ENCODE measurements at places on chromosomes 5 and 9.

GRCh38 chr5:155952486-155953089 lies 374.4 kb upstream of the SGCD start:
- DNase-seq: no peak
- H3K27me3 ChIP-seq: no peaks in the 10 kb centered on the region
- H3K4me1 ChIP-seq: peaks cover 2% of the 10 kb centered on the region
- H3K4me3 ChIP-seq: no peak overlapping the region
- H3K27ac ChIP-seq: no peak overlapping the region

DNA sequence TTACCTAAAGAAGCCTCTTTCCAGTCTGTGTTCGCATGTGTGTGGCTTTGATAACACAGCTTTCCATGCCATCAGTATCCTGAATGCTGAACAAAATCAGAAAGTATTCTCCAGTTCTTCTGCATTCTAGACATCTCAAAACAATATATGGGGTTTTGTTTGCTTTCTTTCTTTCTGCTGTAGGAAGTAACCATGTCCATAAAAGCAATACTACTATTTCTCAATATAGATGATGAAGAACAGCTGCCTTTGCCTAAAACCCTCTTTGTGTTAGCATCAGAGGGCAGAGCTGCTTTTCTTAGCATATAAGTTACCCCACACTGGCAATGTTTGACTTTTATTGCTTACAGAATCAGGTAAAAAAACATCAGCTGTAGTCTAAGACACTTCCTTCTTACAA lies 963.6 kb downstream of the CDH12 start:
- no peaks in the 10 kb centered on the region for H3K27me3 ChIP-seq
- H3K4me1 ChIP-seq: no peaks in the 10 kb centered on the region
- no peak for DNase-seq
- H3K4me3 ChIP-seq: no peak overlapping the region

DNA sequence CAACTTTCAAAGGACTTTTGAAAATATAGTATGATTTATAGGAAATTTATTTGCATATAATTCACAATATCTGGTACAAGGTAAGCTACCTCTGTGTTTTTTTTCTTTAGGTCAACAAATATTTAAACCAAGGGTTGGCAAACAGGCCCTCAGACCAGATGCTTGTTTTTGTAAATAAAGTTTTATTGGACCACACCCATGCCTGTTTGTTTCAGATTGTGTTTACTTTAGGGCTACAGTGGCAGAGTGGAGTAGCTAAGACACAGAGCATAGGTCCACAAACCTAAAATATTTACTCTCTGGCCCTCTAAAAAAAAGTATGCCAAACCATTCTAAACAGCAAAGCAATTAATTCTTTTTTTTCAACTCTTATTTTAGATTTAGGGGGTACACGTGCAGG lies 119.7 kb upstream of the CCDC152 start:
- no peak for DNase-seq
- H3K4me3 ChIP-seq: no peak overlapping the region
- H3K36me3 ChIP-seq: no peaks in the 10 kb centered on the region
- H3K27ac ChIP-seq: no peak overlapping the region
- H3K4me1 ChIP-seq: no peaks in the 10 kb centered on the region
- no peaks in the 10 kb centered on the region for H3K27me3 ChIP-seq

DNA sequence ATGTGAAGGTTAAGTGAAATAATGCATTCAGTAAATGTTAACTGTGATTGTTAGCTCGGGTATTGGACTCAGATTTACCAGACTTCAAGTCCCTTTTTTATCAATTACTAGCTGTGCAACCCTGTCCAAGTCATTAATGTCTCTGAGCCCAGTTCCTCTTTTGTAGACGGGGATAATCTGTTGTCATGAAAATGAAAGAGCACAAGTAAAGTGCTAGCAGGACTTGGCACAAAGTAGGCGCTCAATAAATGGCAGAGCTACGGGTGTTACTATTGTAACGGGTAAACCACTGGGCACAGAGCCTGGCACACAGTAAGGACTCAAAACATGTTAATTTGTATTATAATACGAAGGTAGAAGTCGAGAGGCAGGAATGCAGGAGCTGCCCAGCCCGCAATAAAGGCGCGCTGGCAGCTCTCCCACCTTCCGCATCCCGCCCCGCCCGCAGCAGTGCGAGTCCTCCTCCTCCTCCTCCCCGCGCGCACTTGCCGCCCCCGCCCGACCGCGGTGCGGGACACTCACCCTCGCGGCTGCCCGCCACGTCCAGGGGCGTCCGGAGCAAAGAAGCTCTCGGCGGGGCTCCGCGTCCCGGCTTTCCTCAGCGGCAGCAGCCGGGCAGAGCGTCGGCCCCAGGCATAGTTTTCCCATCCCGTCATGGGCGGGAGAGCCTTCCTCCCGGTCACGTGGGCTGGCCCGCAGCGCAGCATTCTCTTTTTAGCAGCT lies at the start of gene C1QTNF2:
Gene C1QTNF2, minus strand, starts transcription at position 637 of the 723 bp plus-strand sequence. CDS start 15,615 bp downstream, outside the sequence.
- H3K4me1 ChIP-seq: no peaks in the 10 kb centered on the region
- peak within 1 kb of the TSS; percentile 55 for H3K27ac ChIP-seq
- H3K36me3 ChIP-seq: no peaks in the 10 kb centered on the region
- H3K4me3 ChIP-seq: peak within 1 kb of the TSS; percentile 49
- peak; percentile 69 for DNase-seq

- H3K27ac ChIP-seq: no peak overlapping the region
- no peaks in the 10 kb centered on the region for H3K27me3 ChIP-seq
- peak; percentile 37 for DNase-seq
- H3K4me1 ChIP-seq: peaks cover 15% of the 10 kb centered on the region
- no peak overlapping the region for H3K4me3 ChIP-seq
- H3K36me3 ChIP-seq: no peaks in the 10 kb centered on the region
Measured at GRCh38 chr9:6781476-6781875, 23.7 kb downstream of the KDM4C start.

DNA sequence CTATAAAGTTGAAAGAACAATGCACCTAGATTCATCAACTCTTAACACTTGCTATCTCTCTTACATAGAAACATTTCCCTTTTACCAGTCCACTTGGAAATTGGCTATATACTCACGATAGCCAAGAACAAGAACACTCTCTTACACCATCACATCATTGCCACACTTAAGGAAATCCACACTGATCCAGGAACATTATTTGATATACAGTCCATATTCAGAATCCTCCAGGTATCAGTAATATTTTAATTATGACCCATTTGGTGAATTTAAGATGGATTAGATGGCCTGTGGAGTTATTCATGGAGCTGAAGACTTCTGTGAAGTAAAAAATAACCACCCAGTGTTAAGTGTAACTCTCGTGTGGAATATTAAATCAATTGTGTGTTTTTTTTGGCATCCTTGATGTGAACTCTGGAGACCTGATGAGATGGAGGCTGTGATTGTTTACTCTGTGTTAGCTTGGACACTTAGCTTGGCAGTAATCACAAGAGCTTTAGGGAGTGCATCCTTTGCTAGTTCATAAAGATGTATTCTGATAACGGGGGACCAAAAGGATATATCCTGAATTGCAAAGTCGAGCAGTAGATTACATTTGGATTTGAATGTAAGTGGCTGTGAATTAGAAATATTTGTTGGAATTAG lies 52.0 kb upstream of the ABL1 start:
- DNase-seq: no peak
- peaks cover 14% of the 10 kb centered on the region for H3K36me3 ChIP-seq
- no peak overlapping the region for H3K4me3 ChIP-seq
- peaks cover 11% of the 10 kb centered on the region for H3K4me1 ChIP-seq

- no peak overlapping the region for H3K4me3 ChIP-seq
- no peaks in the 10 kb centered on the region for H3K36me3 ChIP-seq
- DNase-seq: no peak
- H3K27ac ChIP-seq: no peak overlapping the region
- no peaks in the 10 kb centered on the region for H3K27me3 ChIP-seq
Measured at GRCh38 chr5:135443161-135443960, 3.8 kb downstream of the DCANP1 start.

- no peak for DNase-seq
- H3K4me3 ChIP-seq: no peak overlapping the region
- no peaks in the 10 kb centered on the region for H3K36me3 ChIP-seq
- H3K27ac ChIP-seq: no peak overlapping the region
- H3K27me3 ChIP-seq: no peaks in the 10 kb centered on the region
- no peaks in the 10 kb centered on the region for H3K4me1 ChIP-seq
Measured at GRCh38 chr5:158300256-158300655, 441.3 kb upstream of the CLINT1 start.

GRCh38 chr9:133129001-133129795 lies 8.2 kb upstream of the RALGDS start:
- peaks cover 22% of the 10 kb centered on the region for H3K4me1 ChIP-seq
- no peak overlapping the region for H3K4me3 ChIP-seq
- no peaks in the 10 kb centered on the region for H3K36me3 ChIP-seq
- no peak for DNase-seq

DNA sequence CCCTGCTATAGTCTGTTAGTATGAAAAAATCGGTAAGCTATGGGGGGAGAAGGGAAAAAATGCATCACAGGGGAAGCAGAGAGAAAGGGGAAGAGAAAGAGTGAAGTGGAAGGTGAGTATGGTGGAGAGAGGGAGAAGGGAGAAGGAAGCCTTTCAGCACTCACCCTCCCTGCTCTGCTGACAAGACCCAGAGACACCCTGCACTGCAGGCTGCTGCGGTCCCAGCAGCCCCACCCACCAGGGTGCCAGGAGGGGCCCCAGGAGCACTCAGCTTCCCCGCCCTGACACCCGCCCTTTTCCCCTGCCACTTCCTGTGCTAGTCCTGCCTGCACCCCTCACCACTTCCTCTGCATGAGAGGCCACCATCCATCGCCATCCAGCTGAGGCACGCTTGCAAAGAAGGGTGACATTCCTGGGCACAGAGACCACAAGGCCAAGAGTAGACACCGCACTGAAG lies 12.7 kb downstream of the STK10 start:
- H3K27ac ChIP-seq: no peak overlapping the region
- H3K4me3 ChIP-seq: no peak overlapping the region
- DNase-seq: peak; percentile 68

DNA sequence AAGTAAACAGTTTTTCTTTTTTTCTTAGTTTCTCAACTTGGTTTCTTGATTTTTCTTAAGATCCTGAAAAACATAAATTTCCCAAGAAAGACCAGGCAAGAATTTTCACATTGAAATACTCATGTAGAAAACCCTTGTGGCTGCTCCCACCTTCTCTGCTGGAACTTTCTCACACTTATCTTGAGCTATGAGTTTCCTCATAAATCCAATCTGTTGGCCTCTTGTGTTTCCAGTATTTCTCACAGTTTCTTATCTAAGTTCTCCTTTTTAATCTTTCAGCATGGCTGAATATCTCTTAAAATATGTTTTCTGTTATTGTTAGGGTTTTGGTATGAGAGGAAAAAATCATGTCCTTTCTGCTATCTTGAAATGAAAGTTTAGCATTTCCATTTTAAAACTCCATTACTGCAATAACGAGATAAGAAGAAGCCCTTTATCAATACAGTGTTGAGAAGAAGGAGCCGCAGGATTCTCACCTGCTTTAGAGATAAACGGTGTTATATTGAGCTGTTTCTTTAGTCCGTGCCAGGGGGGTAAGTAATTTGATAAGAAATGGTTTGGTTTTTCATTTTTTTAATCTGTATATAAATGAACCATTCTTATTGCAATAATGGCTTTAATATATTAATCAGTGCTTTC lies 89.3 kb downstream of the ALDH1A1 start:
- H3K4me1 ChIP-seq: peaks cover 2% of the 10 kb centered on the region
- H3K27ac ChIP-seq: no peak overlapping the region
- DNase-seq: no peak
- no peaks in the 10 kb centered on the region for H3K36me3 ChIP-seq
- no peak overlapping the region for H3K4me3 ChIP-seq
- no peaks in the 10 kb centered on the region for H3K27me3 ChIP-seq

GRCh38 chr5:133828722-133829121 lies 139.7 kb downstream of the C5orf15 start:
- no peak overlapping the region for H3K27ac ChIP-seq
- DNase-seq: no peak
- no peaks in the 10 kb centered on the region for H3K36me3 ChIP-seq

- H3K4me1 ChIP-seq: peaks cover 4% of the 10 kb centered on the region
- H3K36me3 ChIP-seq: peaks cover 30% of the 10 kb centered on the region
- H3K27me3 ChIP-seq: no peaks in the 10 kb centered on the region
- peak; percentile 21 for DNase-seq
- no peak overlapping the region for H3K4me3 ChIP-seq
- no peak overlapping the region for H3K27ac ChIP-seq
Measured at GRCh38 chr5:7897014-7897600, 28.2 kb downstream of the MTRR start.

- no peak for DNase-seq
- no peak overlapping the region for H3K27ac ChIP-seq
- no peak overlapping the region for H3K4me3 ChIP-seq
- no peaks in the 10 kb centered on the region for H3K4me1 ChIP-seq
- H3K27me3 ChIP-seq: peaks cover 2% of the 10 kb centered on the region
Measured at GRCh38 chr9:14455243-14455642, 141.3 kb upstream of the NFIB start.

DNA sequence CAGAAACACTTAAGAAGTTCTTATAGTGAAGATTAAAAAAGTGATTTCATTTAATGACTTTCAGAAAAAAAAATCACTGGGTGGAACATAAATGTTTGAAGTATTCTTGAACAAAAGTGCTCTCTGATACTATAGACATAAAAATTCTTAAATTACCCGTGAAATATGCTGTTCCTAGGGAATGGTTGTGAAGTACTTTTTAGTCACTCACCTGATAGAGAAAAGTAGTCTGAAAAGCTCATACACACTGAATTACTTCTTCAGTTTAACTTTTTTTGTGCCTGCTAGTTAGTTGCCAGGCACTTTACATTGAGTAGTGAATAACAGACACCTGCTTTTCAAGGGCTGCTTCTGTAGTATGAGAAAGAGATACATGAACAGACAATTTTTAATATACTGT lies 78.0 kb downstream of the SH3GL2 start:
- H3K4me3 ChIP-seq: no peak overlapping the region
- H3K36me3 ChIP-seq: no peaks in the 10 kb centered on the region
- H3K4me1 ChIP-seq: no peaks in the 10 kb centered on the region
- no peak overlapping the region for H3K27ac ChIP-seq
- DNase-seq: no peak

- no peak for DNase-seq
- H3K27me3 ChIP-seq: no peaks in the 10 kb centered on the region
- H3K36me3 ChIP-seq: no peaks in the 10 kb centered on the region
- H3K27ac ChIP-seq: peak overlapping the region; percentile 88
- H3K4me1 ChIP-seq: peaks cover 46% of the 10 kb centered on the region
Measured at GRCh38 chr9:98810102-98810842, 2.8 kb downstream of the GALNT12 start.

GRCh38 chr5:110043025-110043424 lies 353.3 kb downstream of the MAN2A1 start:
- no peak overlapping the region for H3K27ac ChIP-seq
- no peaks in the 10 kb centered on the region for H3K27me3 ChIP-seq
- no peak overlapping the region for H3K4me3 ChIP-seq

GRCh38 chr5:149801307-149801990 lies 71.3 kb downstream of the PPARGC1B start:
- no peak for DNase-seq
- peaks cover 3% of the 10 kb centered on the region for H3K4me1 ChIP-seq
- no peak overlapping the region for H3K27ac ChIP-seq
- no peaks in the 10 kb centered on the region for H3K27me3 ChIP-seq
- no peak overlapping the region for H3K4me3 ChIP-seq

All from small intestine (tissue), 16 donors.